ENCODE measurements at places on chromosomes 1 and 21.

DNA sequence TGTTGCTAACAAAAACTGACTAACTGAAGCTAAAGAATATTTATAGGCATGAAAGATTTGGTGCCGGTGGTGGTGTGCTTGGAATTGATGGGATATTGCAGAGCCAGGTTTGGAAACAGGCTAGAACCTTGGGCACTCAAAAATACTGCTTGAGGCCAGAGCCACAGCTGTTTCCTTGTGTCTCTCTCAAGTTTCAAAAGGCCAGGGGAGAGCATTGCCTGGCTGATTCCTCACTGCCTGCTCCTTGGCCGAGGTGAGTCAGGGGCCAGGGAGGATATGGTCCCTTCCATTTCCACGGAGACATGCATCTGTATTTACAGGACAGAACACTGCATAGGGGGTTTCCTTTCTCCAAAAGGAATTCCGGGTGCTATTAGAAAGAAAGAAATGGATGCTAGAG is 36.1 kb upstream of the IVNS1ABP start:
- no peak for DNase-seq

DNA sequence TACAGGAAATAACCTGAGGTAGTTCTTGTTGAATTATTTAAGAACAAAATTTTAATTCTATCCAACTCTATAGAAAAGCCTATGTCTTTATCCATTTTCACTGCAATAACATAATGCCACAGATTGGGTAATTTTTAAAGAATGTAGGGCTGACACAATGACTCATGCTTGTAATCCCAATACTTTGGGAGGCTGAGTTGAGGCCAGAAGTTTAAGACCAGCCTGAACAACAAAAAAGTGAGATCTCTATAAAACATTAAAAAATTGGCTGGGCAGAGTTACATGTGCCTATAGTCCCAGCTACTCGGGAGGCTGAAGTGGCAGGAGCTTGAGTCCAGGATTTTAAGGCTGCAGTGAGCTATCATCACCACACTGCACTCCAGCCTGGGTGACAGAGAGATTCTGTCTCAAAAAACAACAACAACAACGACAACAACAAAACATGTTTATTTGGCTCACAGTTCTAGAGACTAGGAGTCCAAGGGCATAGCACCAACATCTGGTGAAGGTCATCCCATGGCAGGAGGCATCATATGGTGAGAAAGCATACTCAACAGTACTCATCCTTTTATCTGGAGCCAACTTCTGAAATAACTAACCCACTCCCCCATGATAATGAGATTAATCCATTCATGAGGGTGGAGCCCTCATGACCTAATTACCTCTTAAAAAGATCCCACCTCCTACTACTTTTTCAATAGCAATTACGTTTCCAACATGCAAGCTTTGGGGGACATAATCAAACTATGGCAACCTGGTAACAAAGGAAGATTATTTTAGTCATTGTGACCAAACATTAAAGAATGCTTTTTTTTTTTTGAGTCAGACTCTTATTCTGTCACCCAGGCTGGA is 59.6 kb downstream of the ABL2 start:
- no peak for DNase-seq

- DNase-seq: no peak
Observed at GRCh38 chr1:76352741-76353435, 278.3 kb downstream of the ST6GALNAC3 start.

- no peak for DNase-seq
Observed at GRCh38 chr21:42234041-42234440, 15.1 kb downstream of the ABCG1 start.

GRCh38 chr21:45450423-45451090 is 45.6 kb downstream of the COL18A1 start:
- no peak for DNase-seq

- no peak for DNase-seq
Observed at GRCh38 chr1:224185208-224185607, 2.2 kb downstream of the DEGS1 start.

DNA sequence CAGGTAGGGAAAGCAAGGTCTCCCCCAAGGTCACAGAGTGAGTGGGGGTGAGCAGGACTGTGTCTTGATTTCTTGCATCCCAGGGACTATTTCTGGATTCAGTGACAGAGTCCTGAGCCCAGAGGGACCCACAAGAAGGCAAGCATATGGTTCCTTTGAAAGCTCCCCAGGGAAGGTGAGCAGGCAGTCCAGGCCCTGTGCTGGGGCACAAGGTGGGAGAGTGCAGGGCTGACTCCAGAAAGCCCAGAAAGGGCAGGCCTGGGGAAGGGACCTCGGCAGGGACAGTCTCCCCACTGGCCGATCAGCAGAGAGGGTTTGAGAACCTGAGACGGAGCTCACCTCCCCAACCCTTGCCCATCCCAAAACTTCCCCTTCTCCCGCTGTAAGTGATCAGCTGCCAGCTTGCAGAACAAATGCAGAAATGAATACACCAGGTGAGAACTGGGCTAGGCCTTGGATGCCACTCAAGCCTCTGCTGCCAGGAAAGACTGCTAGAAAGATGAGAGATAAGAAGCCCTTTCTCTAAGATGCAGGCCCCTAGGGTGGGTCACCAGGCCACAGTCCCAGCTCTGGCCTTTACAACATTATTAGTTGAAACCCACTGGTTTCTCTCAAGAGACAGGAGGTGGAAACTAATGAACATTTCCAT is 121.0 kb downstream of the GLIS1 start:
- no peak for DNase-seq

GRCh38 chr1:184297244-184297750 is 89.5 kb upstream of the C1orf21 start:
- no peak for DNase-seq

- no peak for DNase-seq
Observed at GRCh38 chr1:206933333-206933945, 11.7 kb upstream of the FCMR start.

- DNase-seq: no peak
Observed at GRCh38 chr1:112515311-112516009, 6.7 kb downstream of the WNT2B start.

DNA sequence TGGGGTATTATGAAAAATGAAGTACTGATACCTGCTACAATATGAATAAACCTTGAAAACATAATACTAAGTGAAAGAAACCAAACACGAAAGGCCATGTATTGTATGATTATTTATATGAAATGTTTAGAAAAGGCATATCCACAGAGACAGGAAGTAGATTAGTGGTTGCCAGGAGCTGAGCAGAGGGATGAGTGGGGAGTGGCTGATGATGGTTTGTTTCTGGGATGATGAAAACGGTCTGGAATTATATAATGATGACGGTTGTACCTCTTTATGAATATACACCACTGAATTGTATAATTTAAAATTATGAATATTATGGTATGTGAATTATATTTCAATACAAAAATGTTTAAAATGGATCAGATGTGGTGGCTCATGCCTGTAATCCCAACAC is 63.8 kb upstream of the MPC2 start:
- no peak for DNase-seq

- no peak for DNase-seq
Observed at GRCh38 chr1:228417483-228418203, 982 bp upstream of the TRIM17 start.

GRCh38 chr1:204584699-204585372 is 68.6 kb downstream of the MDM4 start:
- DNase-seq: no peak

DNA sequence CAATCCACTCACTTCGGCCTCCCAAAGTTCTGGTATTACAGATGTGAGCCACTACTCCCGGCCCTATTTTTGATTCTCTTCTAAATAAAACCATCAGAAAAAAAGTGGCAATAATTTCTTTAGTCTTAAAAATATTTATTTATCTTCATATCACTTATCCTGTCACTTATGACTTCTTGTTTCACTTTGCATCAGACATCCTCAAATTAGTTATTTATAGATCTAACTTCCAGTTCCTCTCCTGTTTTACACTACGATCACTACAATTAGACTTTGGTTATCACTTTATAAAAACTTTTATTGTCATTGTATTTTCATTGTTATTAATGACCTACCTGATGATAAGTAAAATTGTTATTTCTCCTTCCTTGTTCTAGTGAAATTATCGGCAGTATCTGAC is 783.4 kb upstream of the BRINP3 start:
- no peak for DNase-seq

DNA sequence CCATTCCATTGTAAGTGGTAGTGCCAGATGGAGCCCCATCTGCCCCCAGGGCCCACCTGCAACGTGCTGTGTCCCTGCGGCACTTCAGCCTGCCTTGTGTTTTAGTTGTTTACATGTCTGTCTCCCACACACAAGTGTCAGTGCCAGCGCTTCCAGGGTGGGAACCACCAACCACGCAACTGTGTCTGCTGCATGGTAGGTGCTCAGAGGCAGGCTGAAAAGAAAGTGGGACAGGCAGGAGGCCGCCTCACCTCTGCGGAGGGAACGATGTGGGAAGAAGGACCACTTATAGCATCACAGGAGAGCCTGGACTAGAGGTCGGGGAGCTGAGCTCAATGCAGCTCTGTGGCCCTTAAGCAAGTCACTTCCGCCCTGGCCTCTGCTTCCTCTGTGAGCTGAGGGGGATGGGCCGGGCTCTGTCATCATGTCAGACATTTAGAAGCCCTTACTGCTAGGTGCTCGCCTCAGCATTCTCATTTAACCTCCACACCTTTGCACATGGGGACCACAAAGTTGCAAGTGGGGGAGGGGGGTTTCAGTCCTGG is 17.9 kb downstream of the SLC9A1 start:
- no peak for DNase-seq

- no peak for DNase-seq
Observed at GRCh38 chr21:27683292-27683691, 716.4 kb upstream of the ADAMTS5 start.

All from NCI-H774 (cell line).